Vagina (tissue), 2 donors: ENCODE measurements at places on chromosomes 12 and 14. TPM values are rescaled to one million over a fixed set of nuclear protein-coding genes. Genes with fewer than 3 reads are reported as not detected.

DNA sequence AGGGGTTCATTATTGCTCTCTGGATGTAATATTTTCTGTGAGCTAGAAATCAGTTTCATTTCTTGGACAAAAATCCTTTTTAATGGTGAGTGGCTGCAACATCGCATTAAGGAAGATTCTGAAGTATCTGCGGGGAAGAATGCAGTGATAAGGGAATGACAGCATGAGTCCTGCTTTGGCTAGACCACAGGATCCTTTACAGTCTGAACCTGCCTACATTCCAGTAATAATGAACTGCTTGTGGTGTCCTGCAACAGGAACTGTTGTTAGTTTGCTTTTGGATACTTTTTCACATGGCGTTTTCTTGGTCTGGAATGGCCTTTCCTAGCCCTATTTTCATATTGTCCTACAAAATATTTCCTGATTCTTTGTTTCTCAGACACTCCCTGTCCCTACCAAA, 15.7 kb downstream of the MDM2 start:
- H3K27ac ChIP-seq = no peak overlapping the region
- no peak overlapping the region for H3K4me3 ChIP-seq
- peaks cover 13% of the 10 kb centered on the region for H3K4me1 ChIP-seq
- H3K27me3 ChIP-seq = no peaks in the 10 kb centered on the region

GRCh38 chr12:108484845-108485244, 30.2 kb upstream of the FICD start:
- no peaks in the 10 kb centered on the region for H3K4me1 ChIP-seq
- no peaks in the 10 kb centered on the region for H3K27me3 ChIP-seq
- H3K27ac ChIP-seq = no peak overlapping the region
- no peak for DNase-seq

- H3K4me3 ChIP-seq = no peak overlapping the region
- no peaks in the 10 kb centered on the region for H3K4me1 ChIP-seq
- DNase-seq = no peak
- H3K27ac ChIP-seq = no peak overlapping the region
- H3K27me3 ChIP-seq = no peaks in the 10 kb centered on the region
Observed at GRCh38 chr14:29536886-29537511, 390.6 kb downstream of the PRKD1 start.

DNA sequence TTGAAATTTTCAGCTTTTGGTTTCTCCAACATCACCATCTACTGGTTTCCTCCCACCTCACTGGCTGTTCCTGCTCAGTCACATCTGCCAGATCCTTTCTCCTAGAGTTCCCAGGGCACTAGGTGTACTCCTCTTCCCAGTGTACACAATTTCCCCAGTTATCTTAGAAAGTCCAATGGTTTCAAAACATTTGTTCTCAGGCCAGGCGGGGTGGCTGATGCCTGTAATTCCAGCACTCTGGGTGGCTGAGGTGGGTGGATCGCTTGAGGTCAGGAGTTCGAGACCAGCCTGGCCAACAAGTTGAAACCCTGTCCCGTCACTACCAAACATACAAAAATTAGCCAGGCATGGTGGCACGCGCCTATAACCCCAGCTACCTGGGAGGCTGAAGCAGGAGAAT, 60.7 kb downstream of the SPPL3 start:
- no peak overlapping the region for H3K27ac ChIP-seq
- H3K4me3 ChIP-seq = no peak overlapping the region
- H3K36me3 ChIP-seq = no peaks in the 10 kb centered on the region

The TOX4 gene
- 23.3 TPM for total RNA-seq

- no peaks in the 10 kb centered on the region for H3K36me3 ChIP-seq
- no peak overlapping the region for H3K4me3 ChIP-seq
- no peaks in the 10 kb centered on the region for H3K27me3 ChIP-seq
- H3K27ac ChIP-seq = no peak overlapping the region
- H3K4me1 ChIP-seq = no peaks in the 10 kb centered on the region
Observed at GRCh38 chr14:33259764-33260163, 321.1 kb downstream of the NPAS3 start.

GRCh38 chr14:75042035-75042434, 9.2 kb downstream of the MLH3 start:
- DNase-seq = no peak
- no peak overlapping the region for H3K4me3 ChIP-seq
- no peaks in the 10 kb centered on the region for H3K36me3 ChIP-seq
- peaks cover 22% of the 10 kb centered on the region for H3K4me1 ChIP-seq
- no peak overlapping the region for H3K27ac ChIP-seq

- no peak overlapping the region for H3K4me3 ChIP-seq
- no peaks in the 10 kb centered on the region for H3K36me3 ChIP-seq
- no peaks in the 10 kb centered on the region for H3K27me3 ChIP-seq
- no peak for DNase-seq
- no peaks in the 10 kb centered on the region for H3K4me1 ChIP-seq
- no peak overlapping the region for H3K27ac ChIP-seq
Observed at GRCh38 chr12:107179871-107180270, 86.5 kb upstream of the CRY1 start.

The FERMT2 gene
- total RNA-seq = 70.2 TPM

DNA sequence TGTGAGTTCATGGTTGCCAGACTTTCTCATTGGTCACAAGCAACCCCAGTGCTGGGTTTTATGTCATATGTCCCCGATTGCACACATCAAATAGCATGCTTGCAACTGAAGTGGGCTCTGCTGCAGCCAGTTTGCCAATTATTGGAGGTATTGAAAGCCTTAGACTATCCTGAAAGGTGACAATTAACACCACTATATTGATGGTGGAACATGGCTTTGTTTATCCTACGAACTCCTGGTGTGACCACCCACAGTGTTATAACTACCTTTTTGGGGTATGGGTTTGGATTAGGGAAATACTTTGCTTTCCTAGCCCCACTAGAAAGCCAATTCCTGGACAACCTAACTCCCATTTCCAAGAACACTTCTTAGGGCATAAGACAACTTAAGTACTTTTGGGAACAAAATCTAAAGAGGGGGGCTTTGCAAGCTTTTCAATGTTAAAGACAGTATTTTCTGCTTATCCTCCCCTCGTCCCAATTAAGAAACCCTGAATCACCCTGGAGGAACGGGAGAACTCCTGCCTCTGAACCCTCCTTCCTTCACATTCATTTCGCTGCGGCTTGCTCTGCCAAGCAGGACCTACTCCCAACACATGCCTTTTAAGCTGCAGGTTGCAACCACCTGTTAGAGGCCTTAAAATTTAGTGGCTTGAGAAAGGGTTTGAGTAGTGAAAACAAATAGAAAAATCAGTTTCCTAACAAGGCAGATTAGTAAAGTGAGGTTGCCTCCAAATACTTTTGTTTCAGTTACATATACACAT, 80.3 kb upstream of the RBM19 start:
- no peak for DNase-seq
- no peaks in the 10 kb centered on the region for H3K4me1 ChIP-seq
- no peak overlapping the region for H3K27ac ChIP-seq
- H3K4me3 ChIP-seq = no peak overlapping the region
- H3K36me3 ChIP-seq = no peaks in the 10 kb centered on the region
- H3K27me3 ChIP-seq = no peaks in the 10 kb centered on the region

- H3K4me1 ChIP-seq = peaks cover 12% of the 10 kb centered on the region
- peaks cover 7% of the 10 kb centered on the region for H3K27me3 ChIP-seq
- no peak for DNase-seq
Observed at GRCh38 chr12:72273851-72274351, 1.7 kb downstream of the TRHDE start.

DNA sequence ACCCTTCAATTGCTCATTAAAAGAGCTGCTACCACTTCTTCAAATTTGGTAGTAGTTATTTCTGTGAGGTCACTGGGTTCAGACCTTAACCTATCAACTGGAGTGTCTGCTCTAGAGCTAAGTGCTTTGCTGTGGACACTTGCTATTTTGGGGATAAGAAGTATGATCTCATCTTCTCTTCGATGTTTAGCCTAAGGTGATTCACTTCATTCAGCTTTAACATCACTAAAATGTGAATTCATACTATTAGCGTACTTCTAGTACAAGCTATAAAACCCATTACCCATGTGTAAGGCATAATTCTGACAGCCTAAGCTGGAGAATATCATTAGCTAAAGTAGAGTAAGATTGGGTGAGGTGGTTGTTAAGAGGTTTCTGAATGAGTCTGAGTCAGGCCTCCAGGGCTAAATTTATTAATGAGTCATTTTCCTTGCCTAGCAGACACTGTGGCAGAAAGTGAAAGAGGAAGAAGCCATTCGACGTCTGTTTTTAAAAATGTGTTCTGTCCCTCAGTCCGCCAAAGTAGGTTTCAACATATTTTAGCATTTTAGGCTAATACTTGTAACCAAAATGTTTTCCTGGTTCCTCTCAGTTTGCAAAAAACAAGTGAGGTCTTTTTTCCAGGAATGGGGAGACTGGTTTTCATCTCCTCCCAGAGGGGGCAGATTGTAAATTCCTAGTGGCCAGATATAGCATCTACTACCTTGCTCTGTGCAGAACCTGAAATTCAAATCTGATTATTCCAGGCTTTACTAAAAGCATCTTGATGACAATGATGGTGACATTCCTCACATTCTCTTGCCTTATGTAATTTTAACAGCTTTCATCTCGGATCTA, 103.6 kb downstream of the SSPN start:
- no peaks in the 10 kb centered on the region for H3K27me3 ChIP-seq
- H3K27ac ChIP-seq = peak overlapping the region; percentile 57
- H3K4me1 ChIP-seq = peaks cover 15% of the 10 kb centered on the region
- no peak overlapping the region for H3K4me3 ChIP-seq
- no peaks in the 10 kb centered on the region for H3K36me3 ChIP-seq

The TSHR gene
- total RNA-seq = not detected

GRCh38 chr14:34872822-34873588, 2.2 kb downstream of the BAZ1A start:
- H3K4me1 ChIP-seq = peaks cover 20% of the 10 kb centered on the region
- H3K27ac ChIP-seq = peak overlapping the region; percentile 100
- no peak for DNase-seq
- no peaks in the 10 kb centered on the region for H3K27me3 ChIP-seq
- H3K36me3 ChIP-seq = no peaks in the 10 kb centered on the region
- peak overlapping the region; percentile 96 for H3K4me3 ChIP-seq

GRCh38 chr12:104352106-104352713, 48.7 kb downstream of the EID3 start:
- no peaks in the 10 kb centered on the region for H3K36me3 ChIP-seq
- no peak overlapping the region for H3K4me3 ChIP-seq
- no peaks in the 10 kb centered on the region for H3K4me1 ChIP-seq
- peak; percentile 49 for DNase-seq
- H3K27me3 ChIP-seq = no peaks in the 10 kb centered on the region

DNA sequence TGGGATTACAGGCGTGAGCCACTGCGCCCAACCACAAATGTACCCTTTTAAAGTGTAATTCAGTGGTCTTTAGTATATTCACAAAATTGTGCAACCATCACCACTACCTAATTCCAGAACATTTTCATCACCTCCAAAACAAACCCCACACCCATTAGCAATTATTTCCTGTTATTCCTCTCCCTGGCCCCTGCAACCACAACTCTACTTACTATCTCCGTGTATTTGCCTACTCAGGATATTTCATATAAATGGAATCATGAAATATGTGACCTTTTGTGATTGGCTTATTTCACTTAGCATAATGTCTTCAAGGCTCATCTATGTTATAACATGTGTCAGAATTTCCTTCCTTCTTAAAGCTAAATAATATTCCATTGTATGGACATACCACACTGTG, 16.0 kb upstream of the AQP2 start:
- no peaks in the 10 kb centered on the region for H3K27me3 ChIP-seq
- H3K36me3 ChIP-seq = no peaks in the 10 kb centered on the region
- no peak for DNase-seq
- no peak overlapping the region for H3K4me3 ChIP-seq

DNA sequence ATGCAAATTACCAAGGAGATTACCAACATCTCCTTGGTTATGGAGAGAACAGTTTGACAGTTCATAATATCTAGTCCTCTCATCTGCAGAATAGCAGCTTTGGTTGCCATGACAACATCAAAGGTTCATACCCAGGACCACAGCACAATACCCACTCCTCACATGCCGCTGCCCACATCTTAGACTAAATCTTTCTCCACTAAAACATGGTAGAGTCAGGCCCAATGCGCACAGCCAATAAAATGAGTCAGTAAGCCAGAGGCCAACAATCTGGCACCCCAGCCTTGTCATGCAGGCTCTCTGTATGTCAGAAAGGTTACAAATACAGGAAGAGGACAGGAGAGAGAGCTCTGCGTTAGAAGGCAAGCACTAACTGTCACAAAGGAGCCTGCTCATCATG, 70.6 kb downstream of the KCNK10 start:
- no peak overlapping the region for H3K27ac ChIP-seq
- no peak overlapping the region for H3K4me3 ChIP-seq
- H3K4me1 ChIP-seq = peaks cover under 1% of the 10 kb centered on the region
- no peaks in the 10 kb centered on the region for H3K36me3 ChIP-seq

- H3K27me3 ChIP-seq = no peaks in the 10 kb centered on the region
- no peaks in the 10 kb centered on the region for H3K36me3 ChIP-seq
- peaks cover 13% of the 10 kb centered on the region for H3K4me1 ChIP-seq
- H3K4me3 ChIP-seq = no peak overlapping the region
Observed at GRCh38 chr14:68312884-68313610, 479.8 kb downstream of the ZFP36L1 start.

DNA sequence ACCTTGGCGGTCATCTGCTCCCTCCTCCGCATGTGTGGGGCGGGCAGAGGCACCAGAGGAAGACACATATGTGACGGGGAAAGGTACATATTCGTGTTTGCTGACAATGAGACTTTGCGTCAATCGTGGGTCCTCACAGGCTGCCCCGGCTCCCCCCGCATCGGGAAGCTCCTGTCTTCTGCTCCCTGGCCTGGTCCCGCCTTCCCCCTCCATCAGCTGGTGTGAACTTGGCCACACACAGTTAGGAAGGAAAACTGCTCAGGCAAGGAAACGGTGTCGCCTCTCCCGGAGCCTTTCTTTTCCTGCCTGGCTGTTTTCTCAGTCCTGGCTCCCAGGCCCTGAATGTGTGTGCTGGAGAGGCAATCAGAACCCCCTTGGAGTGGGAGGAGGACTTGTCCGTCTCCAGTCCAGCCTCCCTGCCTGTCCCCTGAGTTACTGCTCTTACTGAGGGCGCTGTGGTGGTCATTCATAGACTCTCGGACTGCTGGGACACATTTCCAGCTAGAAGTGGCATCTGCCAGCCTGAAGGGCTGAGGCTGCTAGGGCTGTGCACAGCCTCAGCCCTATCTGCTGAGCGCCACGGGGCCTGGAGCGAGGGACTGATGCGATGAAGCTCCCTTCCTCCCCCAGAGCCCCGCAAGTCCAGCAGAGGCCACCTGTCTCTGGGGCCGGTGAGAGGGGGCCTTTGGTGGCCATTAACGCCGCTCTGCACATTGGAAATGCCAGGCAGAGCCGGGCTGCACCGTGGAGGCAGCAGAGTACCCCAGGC, 44.2 kb upstream of the TSPAN9 start:
- H3K4me1 ChIP-seq = no peaks in the 10 kb centered on the region
- DNase-seq = no peak
- no peaks in the 10 kb centered on the region for H3K27me3 ChIP-seq

GRCh38 chr14:22897357-22897756, 14.3 kb downstream of the REM2 start:
- no peak for DNase-seq
- no peaks in the 10 kb centered on the region for H3K4me1 ChIP-seq
- H3K36me3 ChIP-seq = peaks cover 18% of the 10 kb centered on the region
- H3K27me3 ChIP-seq = no peaks in the 10 kb centered on the region

The HOXC10 gene
- not detected for total RNA-seq

The GPR84 gene
- total RNA-seq = not detected

The KRT78 gene
- total RNA-seq = 89.1 TPM
